ENCODE measurements at places on chromosomes 7 and 10. TPM values are rescaled to one million over a fixed set of nuclear protein-coding genes. Genes with fewer than 3 reads are reported as not detected.

DNA sequence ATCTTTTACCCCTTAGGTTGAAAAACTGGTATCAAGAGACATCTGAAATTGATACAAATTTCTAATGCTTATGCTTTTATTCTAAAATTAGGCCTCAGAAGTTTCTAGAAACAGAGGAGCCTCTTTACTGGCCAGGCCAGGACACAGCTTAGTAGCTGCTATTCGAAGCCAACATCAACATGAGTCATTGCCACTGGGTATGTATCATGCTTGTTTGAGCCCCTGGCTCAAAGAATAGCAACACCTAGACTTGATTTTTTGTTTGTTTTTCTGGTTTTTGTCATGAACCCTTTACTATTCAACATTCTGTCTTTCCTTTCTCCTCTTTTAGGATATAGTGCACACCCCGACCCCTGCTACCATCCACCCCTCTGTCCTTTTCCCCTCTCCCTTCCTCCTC, 90.9 kb upstream of the STK17A start:
- DNase-seq = no peak

DNA sequence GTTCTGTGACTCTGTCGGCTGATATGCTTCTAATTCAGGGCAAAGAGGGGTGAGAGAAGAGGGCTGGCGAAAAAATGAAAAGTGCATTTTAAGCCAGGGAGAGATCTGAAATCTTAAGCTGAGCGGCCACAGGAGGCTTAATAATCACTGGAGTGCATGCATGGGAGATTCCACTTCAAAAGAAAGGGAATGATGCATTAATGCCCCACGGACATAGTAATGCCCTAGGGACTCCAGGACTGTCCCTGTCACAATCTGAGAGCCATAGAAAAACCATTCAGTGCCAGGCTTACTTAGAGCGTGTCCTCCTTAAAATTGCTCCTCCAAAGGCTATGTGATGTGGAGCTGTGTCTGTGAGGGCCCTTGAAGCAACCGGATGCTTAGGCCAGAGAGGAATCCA, 75.1 kb downstream of the NHLRC2 start:
- DNase-seq = no peak

GRCh38 chr10:94219829-94220228, 142.9 kb downstream of the NOC3L start:
- no peak for DNase-seq

DNA sequence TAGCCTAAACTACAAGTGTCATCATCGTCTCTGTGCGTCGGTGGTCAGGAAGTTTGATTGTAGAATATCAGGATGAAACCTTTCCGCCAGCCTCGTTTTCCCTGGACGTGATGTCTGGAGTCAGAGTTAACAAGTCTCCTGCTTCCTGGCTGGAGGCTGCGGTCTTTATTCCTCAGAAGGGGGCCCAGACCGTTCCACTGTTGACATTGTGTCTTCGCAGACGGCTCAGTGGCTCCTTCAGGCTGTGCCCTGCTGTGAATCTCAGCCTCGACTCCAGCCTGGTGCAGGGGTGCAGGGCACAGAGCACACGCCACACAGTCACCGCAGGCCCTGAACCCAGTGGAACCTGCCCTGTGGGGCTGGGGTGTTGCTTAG, 37.2 kb upstream of the INSIG1 start:
- no peak for DNase-seq

- DNase-seq = no peak
Measured at GRCh38 chr7:91128683-91129348, 135.4 kb upstream of the FZD1 start.

GRCh38 chr7:91894781-91895480, 14.4 kb upstream of the MTERF1 start:
- no peak for DNase-seq

- no peak for DNase-seq
Measured at GRCh38 chr10:108388706-108389105, 1224.2 kb upstream of the SORCS1 start.

DNA sequence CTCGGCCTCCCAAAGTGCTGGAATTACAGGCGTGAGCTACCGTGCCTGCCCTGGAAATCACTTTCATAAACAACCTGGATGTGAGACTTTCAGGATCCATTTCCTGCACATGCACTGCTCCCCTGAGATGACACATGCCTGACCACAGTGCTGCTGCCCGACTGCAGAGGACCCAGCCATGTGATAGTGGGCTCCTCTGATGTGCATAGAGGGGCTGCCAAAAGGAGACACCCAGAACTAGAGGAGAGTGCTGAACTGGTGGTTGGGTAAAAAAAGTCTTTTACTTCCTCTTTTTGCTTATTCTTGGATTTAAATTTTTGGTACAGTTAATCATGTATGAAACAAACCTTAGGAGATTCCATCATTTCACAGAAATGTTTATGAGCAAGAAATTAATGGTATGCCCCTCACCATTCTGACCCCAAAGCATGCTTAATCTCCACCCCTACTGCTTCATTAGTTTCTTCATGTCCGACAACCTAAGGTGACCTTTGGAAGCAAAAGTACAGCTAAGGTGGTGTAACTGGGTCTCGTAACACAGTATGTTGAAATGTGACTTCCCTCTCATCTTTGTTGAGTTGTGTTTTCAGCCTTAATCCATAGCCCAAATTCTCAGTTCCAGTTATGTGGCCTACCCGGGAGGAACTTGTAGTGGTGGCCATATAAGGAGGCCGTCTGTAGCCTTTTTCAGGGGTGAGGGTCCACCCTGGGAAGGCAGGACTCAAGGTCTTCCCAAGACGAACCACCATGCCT, 111.1 kb downstream of the RNF216 start:
- DNase-seq = no peak

DNA sequence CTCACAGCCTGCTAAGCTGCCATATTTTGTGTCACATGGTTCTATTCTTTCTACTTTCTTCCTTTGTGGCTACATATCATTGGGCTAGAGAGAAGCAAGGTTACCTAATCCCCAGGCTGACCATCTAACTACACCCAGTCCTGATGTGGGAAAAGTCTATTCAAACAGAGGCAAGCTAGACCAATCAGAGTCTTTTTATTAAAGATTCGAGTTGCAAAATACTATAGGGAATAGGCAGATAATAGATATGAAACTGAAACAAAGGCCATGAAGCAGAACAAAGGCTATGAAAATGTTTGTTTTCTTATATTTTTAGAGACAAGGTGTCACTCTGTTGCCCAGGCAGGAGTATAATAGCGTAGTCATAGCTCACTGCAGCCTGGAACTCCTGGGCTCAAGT, 36.7 kb downstream of the MTERF1 start:
- DNase-seq = no peak

DNA sequence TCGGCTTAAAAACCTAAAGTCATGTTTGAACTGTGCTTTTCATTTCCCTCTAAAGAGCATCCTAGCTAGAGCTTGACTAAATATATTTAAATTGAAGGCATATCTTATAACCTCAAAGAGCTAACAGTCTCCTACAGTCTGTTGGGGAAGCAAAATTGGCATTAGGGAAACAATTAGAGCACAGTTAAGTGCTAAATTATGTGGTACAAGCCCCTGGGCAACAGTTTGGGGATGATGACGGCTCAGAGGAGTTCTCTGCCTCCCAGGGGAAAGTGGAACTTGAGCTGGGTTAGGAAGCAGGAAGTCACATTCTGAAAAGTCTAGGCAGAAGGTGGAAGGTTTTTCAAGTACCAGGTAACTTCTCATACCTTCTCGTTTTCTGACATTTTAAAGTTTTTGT, 18.6 kb upstream of the GOT1 start:
- no peak for DNase-seq

GRCh38 chr7:131961054-131961680, 404.7 kb upstream of the PODXL start:
- no peak for DNase-seq

DNA sequence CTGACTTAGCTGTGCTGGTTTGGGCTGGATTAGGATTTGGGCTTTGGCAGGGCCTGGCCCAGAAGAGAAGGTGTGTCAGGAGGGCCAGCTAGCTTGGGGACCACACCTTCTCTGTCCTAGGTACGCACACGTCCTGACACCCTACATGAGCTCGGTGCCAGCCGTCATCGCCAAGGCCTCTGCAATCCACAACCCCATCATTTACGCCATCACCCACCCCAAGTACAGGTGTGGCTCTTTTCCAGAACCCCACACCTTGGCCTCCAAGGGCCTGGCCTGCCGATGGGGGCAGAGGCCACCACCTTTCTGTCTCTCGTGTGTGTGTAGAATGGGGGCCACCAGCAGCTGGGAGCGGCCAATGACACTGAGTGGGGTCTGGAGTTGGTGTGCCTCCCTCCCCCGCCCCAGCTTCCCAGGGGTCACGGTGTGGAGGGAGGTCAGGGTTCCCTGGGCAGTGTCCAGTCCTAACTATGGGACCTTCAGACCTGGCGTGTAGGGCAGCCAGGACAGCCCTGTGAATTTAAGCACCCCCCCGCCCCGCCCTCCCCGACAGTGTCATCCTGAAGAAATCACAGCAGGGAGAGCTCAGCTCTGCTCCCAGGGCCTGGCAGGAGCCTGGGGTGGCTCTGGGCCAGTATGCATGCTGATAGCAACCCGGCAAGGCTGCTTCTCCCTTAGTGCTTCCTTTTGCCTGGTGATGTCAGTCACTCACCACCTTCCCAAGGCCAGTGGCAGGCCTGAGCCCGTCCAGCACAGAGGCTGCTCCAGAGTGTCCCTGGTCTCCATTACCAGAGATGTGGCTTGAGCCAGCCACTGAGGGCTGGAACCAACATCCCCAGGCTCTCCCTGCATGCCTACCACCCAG, 6.9 kb upstream of the LDB3 start:
- no peak for DNase-seq

DNA sequence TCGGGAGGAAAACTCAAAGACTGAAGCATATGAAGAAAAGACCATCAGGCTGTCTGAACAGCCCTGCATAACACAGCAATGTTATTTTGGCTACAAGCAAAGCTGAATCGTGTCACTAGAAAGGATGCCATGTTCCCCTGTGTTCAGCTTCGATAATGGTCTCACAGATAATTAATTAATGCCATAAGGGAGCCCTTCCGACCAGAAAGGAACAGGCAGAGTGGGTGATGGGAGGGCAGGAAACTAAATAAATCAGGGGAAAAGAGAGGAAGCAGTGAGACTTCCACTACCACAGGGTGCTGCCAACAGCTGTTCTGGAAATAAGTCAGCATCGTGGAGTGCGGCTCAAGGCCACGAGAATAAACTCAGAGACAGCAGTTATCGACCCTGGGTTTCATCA, 3.2 kb downstream of the PTPRN2 start:
- no peak for DNase-seq

GRCh38 chr10:29955329-29955935, 104.0 kb downstream of the JCAD start:
- DNase-seq = no peak

DNA sequence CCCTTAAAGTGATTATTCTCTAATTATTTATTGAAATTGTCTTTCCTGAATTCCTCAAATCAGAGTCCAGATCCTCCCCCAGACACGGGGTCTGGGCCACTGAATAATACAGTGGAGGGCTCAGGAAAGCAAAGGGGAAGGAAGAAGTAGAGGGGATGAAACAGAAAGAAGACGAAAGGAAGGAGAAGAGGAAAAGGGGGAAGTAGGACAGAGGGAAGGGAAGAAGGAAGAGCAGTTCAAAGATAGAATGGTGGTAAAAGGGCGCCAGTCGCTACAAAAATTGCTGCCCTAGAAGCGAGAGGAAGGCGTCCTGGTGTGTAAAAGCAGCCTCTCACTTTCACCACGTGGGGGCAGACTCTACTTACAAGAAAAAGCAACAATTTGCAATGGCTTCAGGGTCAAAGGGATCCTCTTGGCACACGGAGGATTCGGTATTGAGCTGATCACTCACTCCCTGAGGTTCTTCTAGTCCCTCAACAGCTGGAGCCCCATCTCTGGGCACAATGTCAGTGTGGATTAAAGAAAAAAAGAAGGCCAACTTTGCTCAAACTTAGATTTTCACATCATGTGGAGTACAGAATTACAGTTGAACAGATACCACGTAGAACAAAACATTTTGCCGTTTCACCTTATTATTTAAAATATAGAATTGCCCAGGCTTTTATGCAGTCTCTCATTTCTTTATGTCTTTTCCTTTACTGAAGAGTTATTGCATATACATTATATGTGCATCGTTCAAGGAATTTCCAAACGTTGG, 31.4 kb upstream of the NPVF start:
- peak; percentile 83 for DNase-seq

Gene ANXA8
- not detected for total RNA-seq

Gene OR2A12
- total RNA-seq = not detected

Gene TLX1
- total RNA-seq = not detected

Gene ARMH3
- total RNA-seq = 20.6 TPM

Gene ASB4
- not detected for total RNA-seq

Gene TMEM26
- total RNA-seq = not detected

Gene ICA1
- total RNA-seq = not detected

Gene TAS2R41
- total RNA-seq = not detected

Data from CD8-positive, alpha-beta T cell (primary cell).